ENCODE measurements at places on chromosomes 2 and 18.

GRCh38 chr2:12116228-12116750 is 369.9 kb downstream of the LPIN1 start:
- no peak for DNase-seq

DNA sequence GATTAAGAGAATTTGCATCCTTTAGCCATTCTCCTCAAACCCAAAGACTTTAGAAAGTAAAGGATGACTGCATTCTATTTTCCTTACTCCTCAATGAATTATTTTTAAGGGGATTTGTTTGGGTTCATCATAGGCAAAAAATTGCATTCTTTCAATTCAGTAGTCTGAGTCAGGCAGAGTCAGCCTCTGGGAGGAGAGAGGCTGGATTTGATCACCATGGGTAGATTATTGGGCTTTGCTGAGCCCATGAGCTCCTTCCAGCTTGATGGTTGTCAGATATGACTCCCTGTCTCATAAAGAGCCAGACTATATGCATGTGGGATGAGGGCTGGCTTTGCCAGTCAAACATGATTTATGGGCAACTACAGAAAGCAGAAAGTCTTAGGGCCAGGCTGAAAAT is 101.2 kb downstream of the KCNS3 start:
- DNase-seq, result no peak

DNA sequence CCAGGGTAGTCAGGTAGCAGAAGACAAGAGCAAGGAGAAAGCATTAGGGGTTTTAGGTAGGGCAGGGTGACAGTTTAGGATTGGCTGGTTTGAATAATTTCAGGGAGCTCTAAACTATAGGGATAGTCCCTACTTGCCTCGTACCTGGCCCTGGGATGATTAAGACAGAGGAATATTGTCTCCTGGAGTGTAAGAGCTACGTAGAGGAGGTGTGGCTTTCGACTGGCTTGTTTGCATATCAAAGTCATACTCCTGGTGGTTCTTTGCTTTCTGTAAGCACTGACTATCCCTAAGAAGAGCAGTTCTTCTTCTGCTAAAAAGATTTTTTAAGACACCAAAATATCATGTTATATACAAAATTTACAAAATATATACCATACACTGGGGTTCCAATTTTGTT is 1867.4 kb downstream of the SUCLG1 start:
- DNase-seq, result no peak

DNA sequence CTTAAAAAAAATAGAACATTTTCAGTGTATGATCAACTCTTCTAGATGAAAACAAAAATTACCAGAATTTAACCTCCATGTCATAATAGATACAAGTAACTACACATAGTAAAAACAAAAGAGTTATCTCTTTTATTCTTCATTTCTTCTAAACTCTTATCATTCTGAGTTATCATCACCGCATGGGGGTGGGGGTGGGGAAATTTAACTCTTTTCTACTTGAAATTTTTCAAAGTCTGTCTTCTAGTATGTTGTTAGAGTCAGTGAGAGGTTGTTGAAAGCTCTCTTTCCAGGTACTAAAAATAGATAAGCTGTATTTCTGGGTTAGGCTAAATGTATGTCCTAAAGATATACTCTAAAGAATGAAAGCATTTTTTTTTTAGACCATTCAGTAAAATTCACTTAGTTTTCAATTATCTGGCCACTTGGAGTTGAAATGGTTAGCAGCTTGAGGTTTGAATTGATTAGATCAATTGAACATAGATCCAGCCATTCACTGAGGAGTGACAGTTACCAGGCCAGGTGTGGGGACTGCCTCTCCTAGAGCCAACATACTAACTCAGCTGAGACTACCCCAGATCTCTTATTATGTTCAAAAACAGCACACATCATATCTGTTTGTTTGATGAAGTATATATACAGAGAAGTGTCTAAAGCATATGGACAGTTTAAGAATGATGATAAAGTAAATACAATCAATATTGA is 220.7 kb downstream of the IKZF2 start:
- DNase-seq, result no peak

DNA sequence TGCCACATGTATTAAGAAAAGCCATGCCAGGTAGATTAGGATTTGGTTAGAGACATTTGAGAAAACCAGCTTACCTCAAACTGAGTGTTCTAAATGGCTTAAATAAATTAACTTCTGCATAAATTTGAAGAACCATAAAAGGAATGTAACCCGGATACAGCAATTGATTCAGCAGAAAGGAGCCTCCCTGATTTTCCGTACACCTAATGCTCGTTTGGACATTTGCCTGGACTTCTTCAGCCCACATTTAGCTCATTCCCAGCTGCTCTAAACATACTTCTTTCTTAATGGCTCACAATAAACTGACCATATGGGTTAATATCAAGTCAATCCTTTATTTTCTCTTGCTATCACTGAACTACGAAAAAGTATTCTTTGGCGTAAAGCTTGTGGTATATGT is 392.4 kb downstream of the ZNF516 start:
- DNase-seq, result no peak

Measured in cerebellar cortex (tissue), 1 donor.